ENCODE measurements at places on chromosomes 7 and 10.
A peak's percentile ranks its signal among the peaks of the same experiment; 100 is the strongest.

- no peak for DNase-seq
These were observed 557 bp downstream of the BAG3 start for GRCh38 chr10:119651514-119652360.

DNA sequence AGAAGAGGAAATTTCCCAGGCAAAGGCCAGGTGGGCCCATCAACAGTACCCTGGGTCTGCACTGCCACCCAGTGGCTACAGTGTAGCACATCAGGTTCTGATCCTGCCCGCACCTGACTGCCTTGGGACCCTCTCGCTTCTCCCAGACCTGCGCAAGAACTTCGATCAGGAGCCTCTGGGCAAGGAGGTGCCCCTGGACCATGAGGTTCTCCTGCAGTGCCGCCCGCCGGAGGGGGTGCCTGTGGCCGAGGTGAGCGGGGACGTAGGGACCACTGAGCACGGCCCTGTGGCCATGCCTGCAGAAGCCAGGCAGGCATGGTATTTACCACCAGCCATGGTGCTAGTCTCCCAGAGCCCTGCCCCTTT lies 33.9 kb upstream of the SLC29A3 start:
- no peak for DNase-seq

GRCh38 chr7:128031901-128032604 lies 816 bp upstream of the LRRC4 start:
- DNase-seq, result peak; percentile 74

DNA sequence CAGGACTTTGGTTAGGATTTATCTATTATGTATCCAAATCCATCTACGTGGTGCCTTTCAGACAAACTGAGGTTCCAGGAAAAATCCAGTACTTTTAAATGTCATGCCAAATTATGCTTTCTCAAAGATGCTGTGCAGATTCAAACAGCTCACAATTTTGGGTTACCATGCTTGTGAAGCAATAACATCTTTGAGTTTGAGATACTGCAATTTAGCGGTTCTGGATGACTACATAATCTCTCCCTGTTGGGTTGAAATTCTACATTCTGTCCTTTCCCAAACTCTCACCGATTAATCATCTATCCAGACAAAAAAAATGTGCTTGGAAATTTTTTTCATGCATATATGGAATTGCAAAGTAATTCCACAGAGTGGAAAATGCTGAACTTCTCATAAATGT lies 3.5 kb downstream of the RHOBTB1 start:
- no peak for DNase-seq

DNA sequence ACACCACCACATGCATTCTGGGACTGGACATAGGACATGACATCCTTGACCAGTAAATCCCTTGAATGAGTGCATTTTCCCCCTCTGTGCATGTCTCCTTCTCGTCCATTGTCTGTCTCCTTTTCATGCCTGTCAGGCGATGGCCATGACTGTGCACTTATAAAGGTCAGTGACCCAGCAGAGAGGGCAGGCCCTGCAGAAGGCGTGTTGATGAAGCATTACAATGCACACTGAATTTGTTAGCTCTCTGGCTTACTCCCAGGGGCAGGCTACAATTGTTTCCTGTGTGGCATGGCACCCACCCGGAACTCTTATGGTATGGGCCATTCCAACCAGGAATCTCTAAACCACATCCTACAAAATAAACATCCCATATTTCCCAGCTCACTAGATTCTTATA lies 71.1 kb downstream of the SAMD9 start:
- no peak for DNase-seq

GRCh38 chr10:15710455-15710854 lies 9.3 kb downstream of the ITGA8 start:
- DNase-seq, result no peak

DNA sequence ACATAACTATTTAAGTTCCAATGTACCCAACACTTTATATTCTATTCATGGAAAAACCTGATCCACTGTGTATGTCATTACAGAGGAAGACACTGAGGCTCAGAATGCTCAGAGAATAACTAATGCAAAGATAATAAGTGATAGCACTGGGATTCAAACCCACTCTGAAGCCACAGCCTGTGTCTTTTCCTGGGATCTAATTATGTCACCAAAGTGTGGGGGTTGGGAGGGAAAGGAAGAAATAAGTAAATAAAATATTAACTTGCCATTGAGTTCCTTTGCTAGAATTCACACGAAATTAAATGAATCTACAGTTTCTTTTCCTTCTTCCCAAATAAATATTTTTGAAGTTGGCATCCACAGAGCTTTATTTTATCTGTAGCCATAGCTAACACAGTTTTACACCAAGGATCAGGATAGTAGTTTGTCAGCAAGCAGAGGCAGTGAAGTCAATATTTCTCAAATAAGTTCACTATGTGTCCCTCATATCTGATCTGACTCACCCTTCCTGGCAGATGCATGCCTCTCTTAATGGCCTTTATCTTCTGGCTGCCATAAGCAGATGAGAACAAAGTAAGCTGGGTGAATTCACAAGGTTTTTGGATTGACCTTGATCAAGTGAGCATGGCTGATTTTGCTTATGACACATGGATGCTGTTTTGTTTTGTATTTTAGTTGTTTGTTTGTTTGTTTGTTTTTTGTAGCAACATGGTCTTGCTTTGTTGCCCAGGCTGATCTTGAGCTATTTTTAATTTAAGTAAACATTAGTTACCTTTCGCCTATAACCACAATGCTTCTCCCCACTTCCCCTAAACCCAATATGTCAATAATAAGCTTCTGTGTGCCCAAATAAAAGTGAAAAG lies 6.3 kb downstream of the RAPGEF5 start:
- DNase-seq, result no peak

DNA sequence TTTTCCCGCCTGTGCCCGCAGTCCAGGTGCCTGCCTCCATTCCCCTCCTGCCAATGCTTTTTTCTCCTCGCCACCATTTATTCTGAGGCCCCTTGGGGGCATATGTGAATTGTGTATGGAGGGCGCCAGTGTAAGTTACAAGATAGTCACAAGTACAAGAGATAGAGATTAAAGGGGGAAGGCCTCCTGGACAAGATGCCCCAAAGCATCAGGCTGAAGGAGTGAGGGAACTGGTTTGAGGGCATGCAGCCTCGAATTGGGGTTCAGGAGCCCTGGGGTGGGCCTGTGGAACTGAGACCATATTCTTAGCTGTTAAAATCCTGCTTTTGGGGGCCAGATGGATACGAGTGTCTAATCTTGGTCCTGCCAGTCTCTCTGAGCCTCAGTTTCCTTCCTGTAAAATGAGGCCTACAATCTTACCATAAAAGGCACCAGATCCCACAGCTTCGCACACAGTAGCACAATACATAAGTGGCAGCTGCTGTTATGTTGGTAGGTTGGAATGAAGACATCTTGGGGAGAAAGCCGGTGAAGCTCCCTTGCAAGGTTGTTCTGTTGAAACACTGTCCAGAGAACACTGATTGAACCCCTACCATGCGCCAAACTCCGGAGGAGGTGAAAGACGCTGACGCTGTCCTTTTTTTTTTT lies 545 bp upstream of the COMTD1 start:
- no peak for DNase-seq

GRCh38 chr7:11807000-11807399 lies 25.0 kb downstream of the THSD7A start:
- DNase-seq, result no peak

DNA sequence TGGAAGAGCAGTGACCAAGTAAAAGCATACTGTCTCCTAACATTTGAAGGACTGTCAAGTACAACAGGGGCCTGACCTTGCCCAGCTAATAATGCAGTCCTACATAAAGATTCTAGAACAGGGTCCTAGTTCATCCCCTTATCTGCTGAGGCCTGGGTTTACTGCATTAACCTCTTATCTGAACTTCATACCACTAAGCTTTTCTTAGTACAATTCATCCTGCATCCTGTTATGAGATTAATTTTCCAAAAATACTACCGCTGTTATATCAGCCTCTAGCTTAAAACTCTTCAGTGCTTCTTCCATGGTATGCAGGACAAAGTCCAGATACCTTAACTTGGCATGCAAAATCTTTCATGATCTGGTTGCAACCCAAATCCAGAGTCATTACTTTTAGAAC lies 72.5 kb downstream of the CHRM2 start:
- DNase-seq, result no peak

DNA sequence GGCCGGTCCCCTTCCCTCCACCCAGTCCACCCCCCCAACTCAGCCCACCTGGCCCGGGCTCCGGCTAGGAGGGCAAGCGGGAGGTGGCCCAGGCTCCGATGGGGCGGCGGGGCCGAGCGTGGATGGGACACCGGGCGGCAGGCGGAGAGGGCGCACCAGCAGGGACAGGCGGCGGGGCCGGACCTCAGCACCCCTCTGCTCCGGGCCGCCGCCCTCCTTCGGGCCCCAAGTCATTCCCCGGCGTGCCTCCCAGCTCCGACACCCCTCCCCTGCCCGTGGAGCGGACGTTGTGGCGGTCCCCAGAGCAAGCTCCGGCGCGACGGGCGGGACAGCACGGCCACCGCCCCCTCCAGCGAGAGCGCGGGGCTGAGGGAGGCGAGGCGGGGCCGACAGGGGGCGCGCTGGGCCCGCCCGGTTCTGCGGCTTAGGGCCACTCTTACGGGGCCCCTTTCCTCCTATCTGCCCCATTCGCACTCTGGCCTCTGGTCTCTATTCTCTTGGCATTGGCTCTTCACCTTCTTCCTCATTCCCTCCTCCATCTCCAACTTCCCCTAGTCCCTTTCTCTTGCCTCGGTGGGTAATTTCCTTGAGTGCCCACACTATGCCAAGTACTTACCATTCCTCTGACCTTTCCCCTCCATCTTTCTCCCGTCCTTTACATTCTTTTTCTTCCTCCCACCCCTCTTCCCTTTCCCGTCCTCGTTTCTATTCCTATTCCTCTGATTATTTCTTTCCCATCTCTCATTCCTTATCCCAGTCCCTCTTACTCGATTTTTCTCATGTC lies 701 bp upstream of the GBX1 start:
- DNase-seq, result no peak

GRCh38 chr10:18279173-18279572 lies 138.9 kb downstream of the CACNB2 start:
- no peak for DNase-seq
